Renal cortex interstitium (tissue), 15 donors: ENCODE measurements at places on chromosomes 5 and 9.

DNA sequence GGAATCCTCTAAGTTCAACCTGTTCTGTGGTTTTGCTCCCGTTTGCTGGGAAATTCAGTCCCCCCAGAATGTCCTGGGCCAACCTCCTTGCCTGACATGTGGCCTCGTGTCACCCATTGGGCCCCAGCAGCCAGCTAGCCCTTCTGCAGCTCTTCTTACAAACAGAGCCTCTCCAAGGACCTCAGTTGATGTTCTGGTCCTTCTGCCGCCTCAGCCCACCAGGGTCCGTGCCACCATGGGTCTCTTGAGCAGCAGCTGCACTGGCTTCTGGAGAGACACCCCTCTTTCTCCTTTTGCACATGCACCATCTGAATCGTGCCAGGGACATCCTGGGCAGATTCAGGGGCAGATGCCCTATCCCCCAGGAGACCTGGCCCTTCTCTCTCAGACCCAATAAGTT is 85.0 kb downstream of the LMX1B start:
- DNase-seq: no peak

- DNase-seq: no peak
These were observed 2.7 kb downstream of the MLLT3 start for GRCh38 chr9:20619487-20620200.

DNA sequence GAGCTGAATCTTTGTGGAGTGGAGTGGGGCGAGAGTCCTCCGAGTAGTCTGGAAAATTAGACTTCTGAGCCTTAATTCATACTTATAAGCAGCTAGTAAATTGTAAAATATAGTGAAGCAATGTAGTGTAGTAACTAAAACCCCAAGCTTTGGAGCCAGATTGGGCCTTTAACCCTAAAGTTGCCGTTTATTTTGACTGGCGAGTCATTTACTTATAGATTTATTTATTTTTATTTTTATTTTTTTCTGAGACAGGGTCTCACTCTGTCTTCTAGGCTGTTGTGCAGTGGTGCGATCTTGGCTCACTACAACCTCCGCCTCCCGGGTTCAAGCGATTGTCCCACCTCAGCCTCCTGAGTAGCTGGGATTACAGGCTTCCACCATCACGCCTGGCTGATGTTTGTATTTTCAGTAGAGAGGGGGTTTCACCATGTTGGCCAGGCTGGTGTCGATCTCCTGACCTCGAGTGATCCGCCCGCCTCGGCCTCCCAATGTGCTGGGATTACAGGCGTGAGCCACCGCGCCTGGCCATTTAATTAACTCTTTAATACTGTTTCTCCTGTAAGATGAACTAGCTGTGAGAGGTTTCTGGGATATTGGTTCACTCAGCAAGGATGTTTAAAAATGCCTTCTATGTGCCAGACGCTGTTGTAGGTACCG is 687 bp upstream of the RPS23 start:
- DNase-seq: no peak

- DNase-seq: peak; percentile 29
These were observed 646 bp downstream of the SWI5 start for GRCh38 chr9:128276574-128277270.

- peak; percentile 55 for DNase-seq
These were observed 93.7 kb downstream of the PDE4D start for GRCh38 chr5:59799668-59800346.

- no peak for DNase-seq
These were observed 2112.1 kb downstream of the MAT2B start for GRCh38 chr5:165617491-165617890.

- DNase-seq: no peak
These were observed 70.9 kb downstream of the SPRY4 start for GRCh38 chr5:142253938-142254337.

GRCh38 chr9:29556746-29557145 is 1983.5 kb upstream of the C9orf72 start:
- DNase-seq: no peak

DNA sequence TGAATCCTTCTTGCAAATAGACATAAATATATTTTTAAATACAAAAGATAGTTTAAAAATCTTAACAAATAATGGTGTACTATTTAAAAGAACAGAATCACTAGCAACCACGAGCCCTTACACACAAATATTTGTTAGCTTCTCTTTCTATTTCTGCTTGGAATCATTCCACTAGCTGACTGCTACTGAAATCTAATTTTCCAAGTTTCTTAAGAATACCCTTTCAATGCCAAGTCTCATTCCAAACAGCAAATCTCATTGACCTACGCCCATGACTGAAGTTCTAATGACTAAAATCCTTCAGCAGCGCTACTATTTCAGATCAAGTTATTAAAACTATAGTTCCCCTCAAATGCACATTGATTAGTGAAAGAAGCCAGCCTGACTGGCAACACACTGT is 13.2 kb upstream of the PPP1R2B start:
- DNase-seq: no peak

DNA sequence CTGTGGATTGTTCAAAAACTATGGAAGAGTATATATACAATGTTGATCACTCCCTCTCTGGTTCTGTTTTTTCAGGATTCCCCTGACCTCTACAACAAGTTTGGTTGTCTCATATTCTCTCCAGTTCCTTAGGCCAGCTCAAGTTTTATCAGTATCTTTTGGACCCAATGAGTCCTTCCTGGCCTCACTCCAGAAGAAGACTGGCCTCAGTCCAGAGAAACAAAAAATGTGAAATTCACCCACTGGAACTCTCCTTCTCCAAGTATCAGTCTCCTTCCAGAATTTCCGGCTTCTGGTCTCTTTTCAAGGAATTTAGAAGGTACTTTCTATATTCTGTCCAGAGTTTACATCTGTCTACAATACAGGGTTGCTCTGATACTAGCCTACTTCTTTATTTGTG is 537.8 kb upstream of the FTMT start:
- no peak for DNase-seq

DNA sequence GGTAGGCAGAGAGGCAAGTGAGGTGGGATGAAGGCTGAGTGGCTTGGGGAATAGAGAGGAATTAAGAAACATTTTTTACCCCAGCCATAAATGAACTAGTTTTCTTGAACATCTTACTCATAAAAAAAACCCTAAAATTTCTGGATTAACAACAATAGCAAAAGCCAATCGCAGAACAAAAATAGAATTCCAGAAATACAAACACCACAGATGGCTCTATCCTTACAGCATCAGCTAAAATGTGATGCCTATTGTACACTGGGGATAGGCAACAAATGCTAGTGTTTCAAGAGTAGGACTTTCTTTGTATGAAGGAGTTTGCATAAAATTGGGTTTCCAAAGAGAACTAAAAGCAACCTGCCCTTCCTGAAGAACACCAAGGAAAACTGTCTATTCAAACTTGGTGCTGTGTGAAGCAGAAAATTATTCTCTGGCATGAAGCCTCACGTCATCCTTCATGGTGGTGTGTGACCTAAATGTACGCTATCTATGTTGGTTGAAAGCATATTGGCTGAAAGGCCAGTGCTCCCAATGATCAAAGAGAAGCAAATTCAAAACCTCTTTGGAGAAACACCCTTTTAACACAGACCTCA is 82.9 kb downstream of the JAKMIP2 start:
- DNase-seq: no peak

GRCh38 chr5:149117970-149118369 is 23.3 kb upstream of the ABLIM3 start:
- DNase-seq: no peak

DNA sequence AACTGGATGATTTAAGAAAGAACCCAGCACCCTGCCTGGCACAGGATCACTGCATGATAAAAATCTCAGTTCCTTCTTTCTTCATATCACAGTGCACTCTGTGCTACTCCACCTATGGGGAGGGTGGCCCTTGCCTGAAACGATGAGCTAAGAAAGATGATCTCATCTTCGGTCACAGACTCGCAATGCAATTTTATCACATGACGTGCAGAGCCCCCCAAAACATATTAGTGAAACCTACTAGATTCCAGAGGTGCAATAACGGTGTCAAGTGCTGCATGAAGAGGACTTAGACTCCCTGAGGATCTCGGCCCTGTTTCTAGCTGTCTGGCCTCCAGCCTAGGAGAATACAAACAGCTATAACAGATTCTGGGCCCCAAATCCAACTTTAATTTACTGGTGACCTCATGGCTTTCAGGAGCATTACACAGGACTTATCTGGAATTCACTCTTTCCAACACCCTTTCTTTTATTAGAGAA is 104.0 kb downstream of the EBF1 start:
- DNase-seq: no peak

- DNase-seq: no peak
These were observed 120.9 kb downstream of the SSBP2 start for GRCh38 chr5:81629986-81630385.

GRCh38 chr5:132010989-132011621 is 353 bp downstream of the ACSL6 start:
- DNase-seq: no peak
